Cerebellar nuclear complex (tissue), 1 donor: ENCODE measurements at places on chromosomes 5 and 9.
A peak's percentile ranks its signal among the peaks of the same experiment; 100 is the strongest.

DNA sequence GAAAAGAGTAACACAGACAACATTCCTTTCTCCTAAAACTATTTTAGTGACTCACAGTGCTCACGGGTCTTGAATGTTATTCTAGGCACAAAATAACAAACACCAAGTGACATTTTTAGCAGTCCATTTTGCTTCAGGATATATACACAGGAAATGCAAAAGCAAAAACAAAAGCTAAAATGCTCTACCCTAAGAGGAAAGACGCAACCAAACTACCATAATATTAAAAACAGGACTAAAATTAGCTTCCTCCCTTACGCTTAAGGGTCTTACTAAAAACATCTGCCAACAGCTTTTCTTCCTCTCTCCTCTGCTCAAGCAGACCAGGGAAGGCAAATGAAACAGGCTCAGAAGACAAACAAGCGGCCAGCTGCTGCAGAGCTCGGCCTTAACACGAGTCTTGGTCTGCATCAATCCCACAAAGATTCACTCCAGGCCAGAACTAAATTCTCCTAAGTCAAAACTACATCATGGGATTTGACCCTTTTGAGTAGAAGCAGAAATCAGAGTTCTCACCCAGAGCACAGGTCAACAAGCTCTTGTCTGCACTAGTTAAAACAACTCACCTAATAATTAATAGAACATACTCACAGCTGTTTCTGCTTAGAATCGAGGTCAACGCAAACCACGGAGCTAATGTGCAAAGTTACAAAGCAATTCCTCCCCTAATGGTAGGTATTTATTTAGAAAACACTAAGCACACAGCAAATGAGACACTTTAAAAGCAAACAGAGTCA, 62.3 kb downstream of the RAPGEF1 start:
- no peak for DNase-seq

- no peak for DNase-seq
Measured at GRCh38 chr9:109176386-109176785, 9.3 kb upstream of the FRRS1L start.

DNA sequence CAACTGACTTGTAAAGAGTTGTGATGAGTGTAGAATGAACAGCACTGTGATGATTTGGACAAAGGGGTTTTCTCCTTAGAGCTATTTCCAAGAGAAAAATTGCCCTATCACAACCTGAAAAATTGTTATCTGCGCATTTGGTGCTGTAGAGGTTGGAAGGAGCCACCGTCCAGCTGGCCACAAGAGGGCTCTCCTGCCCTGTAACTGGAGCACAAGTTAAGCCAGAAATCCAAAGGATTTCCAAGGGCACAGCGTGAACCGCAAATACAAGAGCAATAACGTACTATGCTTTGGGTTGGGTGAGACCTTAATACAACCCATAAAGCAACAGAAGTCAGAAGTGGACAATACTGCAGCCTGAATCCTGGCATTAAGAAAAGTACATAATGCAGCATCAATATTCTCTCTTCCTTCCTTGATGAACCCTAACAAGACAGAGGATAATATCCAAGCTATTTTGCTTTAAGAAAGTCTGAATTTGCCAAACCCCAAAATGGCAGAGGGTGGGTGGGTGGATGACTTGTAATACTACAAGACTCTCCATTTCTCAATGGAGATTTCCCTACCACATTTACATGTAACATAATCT, 56.8 kb upstream of the SMIM32 start:
- peak; percentile 21 for DNase-seq

- DNase-seq: no peak
Measured at GRCh38 chr5:57903458-57903857, 420.8 kb upstream of the ACTBL2 start.

- peak; percentile 3 for DNase-seq
Measured at GRCh38 chr5:146877178-146877681, 1.3 kb downstream of the PPP2R2B start.

- no peak for DNase-seq
Measured at GRCh38 chr9:137865581-137866145, 11.9 kb upstream of the CACNA1B start.

DNA sequence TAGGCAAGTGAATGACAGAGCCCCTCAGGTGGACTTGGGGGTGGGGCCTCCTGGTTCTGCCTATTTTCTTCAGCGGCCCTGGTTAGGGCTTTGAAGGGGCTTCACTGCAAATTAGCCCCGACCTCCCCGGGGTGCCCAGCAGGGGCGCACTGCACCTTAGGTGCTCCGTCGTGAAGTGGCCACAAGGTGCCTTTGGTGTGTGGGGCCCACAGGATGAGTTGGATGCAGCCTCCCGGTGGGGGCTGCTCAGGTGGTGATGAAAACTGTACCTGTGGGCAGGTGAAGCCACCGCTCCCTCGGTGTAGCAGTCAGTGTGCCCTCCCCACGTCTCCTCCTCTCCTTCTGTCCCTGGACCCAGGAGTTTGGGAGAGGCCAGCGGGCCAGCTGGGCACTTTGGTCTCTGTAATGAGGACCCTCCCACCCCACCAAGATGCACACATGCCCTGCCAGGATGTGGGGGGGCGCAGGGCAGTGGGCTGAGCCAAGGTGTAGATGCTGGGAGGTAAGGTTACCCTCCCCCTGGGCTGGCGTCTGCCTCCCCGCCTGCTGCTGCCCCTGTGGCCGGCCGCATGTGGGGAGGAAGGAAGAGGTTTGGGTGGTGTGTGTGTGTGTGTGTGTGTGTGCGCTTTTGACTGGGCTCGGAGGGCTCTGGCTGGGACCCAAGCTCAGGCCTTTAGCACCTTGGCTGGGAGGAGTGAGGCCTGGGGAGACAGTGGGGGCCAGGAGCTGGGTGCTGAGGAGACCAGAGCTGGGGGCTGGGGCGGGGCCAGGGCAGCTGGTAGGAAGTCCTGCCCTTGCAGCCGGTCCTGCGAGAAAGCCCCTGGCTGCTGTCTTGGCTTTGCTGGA, 55.6 kb downstream of the RXRA start:
- DNase-seq: no peak

GRCh38 chr5:10576121-10576789, 12.4 kb downstream of the ANKRD33B start:
- no peak for DNase-seq

- DNase-seq: peak; percentile 35
Measured at GRCh38 chr5:14268738-14269137, 125.6 kb downstream of the TRIO start.

- DNase-seq: no peak
Measured at GRCh38 chr5:159286420-159287035, 23.4 kb downstream of the UBLCP1 start.

DNA sequence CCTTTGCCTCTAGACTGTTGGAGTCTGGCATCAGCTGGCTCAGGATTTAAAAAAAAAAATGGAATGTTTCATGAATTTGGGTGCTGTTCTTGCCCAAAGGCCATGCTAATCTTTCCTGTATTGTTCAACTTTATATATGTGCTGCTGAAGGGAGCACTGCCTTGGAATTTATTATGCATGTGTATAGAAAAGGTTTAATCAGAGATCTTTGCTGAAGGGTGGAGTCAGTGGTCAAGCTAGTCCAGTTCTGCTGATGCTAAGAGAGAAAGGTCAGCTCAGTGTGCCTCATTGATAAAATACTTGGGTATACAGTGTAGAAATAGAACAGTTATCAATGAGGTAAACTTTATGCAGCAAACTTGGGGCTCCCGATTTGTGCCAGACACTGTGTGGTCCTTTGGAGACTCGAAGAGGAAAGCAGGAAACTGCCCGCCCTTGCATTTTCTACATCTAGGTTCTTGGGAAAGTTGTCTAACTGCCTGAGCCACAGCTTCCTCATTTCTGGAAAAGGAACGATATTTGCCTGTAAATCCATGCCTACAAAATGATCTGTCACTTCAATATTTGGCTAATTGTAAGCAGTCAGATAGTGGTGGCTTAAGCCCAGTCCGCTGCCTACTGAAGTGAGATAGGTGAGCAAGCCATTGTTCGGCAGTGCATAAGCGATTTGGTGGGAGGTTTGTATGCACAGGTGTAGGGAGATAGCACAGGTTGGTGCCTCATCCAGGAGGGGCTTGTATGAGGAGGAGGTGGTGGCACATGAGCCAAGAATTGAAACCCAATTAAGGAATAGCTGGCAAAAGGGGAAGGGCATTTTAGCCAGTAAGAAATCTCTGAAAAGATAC, 29.2 kb upstream of the GTF2H2C start:
- DNase-seq: no peak

- DNase-seq: no peak
Measured at GRCh38 chr5:66894480-66895240, 298.5 kb downstream of the MAST4 start.

GRCh38 chr5:84378961-84379360, 5.7 kb downstream of the EDIL3 start:
- no peak for DNase-seq

DNA sequence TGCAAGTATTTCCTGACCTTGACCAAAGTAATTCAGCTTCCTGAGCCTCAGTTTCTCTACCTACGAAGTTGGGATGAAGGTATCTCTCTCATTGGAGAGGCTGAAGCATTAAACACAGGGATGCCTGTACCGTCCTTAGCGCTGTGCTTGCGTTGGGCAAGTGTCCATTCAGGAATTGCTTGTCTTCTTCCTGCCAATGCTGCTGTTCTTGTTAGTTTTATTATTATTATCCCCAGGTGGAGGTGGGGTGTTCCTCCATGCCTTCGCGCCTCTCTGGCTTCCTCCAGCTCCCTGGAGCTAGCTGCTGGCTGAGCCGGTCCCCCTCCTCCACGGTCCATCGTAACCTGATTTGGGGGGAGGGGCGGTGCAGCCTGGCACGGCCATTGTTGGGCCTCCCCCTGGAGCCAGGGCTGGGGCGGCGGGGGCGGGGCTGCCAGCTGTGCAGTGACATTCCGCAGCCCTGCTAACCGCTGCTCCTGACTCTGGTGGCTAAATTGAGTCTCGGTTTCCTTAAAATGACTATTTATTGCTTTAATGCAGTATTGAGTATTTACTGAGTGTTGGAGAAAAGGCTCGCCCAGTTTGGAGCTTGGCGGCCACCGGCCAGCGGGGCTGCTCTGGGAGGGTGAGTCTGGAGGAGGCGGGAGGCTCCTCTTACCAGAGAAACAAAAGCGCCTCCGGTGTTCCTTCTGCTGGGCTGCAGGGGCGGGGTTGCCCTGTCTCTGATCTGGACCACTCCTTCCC, 51.3 kb downstream of the LMX1B start:
- no peak for DNase-seq

DNA sequence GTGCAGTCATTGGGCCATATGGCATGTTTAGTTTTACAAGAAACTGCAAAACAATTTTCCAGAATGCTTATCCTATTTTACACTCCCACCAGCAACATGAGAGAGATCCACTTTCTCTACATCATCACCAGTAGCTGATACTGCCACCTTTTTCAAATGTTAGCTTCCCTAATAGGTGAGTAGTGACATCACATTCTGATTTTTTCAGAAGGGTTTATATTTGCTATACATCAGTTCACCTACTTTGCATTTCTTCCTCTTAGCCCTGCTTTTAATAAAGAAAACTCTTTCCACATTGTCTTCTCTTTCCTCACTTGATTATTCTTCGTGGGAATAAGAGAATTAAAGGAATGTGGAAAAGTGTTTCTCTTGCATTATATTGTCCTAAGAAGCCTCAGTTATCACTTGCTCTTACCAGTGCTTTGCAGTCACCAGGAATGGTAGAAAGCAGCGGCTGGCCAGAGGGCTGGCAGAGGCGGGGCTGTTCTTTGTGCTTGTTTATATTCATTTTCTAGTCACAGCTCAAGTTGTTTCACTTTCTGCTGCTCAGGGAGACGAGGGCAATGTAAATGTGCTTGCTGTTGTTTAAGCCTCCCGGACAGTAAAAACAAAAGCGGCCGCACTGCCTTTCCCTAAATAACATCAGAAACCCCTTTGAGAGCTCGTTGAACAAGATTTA, 164.8 kb downstream of the HSD17B3 start:
- no peak for DNase-seq

DNA sequence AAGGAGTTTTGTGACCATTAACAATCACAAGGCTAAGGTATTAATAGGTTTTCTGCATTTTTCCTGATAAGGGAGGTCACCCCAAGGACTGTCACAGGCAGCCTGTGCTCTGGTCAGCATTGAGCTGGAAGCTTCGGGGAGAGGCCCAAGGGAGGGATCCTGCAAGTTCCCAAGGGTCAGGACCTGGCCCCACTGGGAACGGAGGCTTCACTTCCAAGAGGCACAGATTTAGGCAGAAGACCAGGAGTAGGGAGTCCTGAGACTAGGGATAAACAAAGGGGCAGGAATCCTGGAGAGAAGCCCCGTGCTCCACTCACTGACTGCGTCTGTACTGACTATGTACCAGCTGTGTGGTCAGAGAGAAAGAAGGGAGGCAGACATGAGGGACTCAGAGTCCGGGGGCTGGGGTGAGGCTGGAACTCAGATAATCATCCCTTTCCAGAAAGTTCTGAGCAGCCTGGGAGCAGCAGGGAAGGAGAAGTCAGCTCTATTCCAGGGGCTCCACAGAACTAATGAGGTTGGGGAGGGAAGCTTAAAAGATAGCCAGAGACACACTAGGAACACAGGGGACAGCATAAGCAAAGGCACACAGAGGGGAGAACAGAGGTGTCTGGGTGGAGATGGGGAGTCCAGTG, 37.8 kb downstream of the B4GALT1 start:
- no peak for DNase-seq

- no peak for DNase-seq
Measured at GRCh38 chr5:150261231-150261630, 28.3 kb downstream of the CAMK2A start.

DNA sequence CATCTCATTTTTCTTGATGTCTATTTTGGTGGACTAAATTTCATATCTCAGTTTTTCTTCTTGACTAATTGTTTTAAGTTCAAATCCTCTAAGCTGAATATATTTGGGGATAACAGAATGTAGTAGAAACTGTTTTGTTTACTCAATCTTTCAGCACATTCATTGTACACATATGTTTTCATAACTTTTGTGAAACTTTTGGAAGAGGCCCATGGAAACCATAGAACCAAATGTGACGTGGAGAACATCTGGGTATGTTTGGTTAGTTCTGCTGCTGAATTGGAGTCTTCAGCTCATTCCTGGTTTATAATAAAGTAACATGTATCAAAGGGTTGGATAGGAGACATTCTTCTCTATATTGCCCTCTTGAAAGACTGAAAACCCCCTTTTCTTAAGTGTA, 88.4 kb downstream of the CCDC171 start:
- no peak for DNase-seq
